ENCODE measurements at places on chromosomes 1 and 21.

DNA sequence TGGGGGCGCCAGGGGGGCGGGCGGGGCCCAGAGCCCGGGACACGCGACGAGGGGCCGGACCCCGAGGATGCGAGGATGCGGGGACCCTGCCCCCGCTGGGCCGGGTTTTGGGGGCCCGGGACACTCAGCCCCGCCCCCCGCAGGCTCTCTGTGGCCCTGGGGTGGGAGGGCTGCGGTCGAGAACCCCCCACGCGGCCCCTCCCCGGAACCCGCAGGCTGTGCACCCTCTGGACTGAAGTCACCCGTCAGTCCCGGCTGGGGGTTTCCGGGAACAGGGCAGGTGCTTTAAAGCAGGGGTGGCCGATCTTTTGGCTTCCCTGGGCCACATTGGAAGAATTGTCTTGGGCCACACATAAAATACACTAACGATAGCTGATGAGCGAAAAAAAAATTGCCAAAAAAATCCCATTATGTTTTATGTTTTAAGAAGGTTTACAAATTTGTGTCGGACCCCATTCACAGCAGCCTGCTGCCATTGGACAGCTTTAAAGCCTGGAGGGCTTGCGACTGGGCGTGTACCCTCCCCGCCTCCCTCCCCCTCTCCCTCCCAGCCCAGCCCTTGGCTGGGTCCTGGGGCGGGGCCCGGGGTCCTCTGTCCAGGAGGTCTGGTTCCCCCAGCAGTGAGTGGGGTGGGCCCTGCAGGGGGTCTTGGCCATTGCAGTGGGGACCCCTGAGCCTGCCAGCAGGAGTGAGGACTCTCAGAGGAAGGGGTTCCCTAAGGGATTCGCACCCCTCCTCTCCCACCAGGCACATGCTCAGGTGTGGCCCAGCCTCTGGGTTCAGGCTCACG lies 21.6 kb upstream of the C1orf159 start:
- no peak for DNase-seq

GRCh38 chr1:111735858-111736544 lies 3.2 kb downstream of the INKA2 start:
- peak; percentile 25 for DNase-seq

DNA sequence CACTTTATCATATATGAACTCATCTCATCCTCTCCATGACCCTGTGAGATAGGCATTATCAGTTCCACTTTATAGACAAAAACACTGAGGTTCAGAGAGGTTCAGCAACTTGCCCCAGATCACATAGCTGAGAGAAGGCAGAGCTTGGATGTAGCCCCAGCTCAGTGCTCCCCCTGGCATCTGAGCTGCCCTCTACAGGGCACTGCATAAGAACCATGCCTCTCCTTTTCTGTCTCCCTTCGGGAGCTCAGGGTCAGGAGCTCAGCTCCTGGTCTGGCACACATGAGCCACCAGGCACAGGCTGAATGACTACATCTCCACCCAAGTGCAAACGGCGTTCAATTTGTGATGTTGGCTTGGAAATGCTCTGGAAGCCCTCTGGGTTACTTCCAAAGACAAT lies 16.9 kb downstream of the RAB7B start:
- DNase-seq: no peak

- DNase-seq: no peak
These were observed 10.1 kb upstream of the SLC25A33 start for GRCh38 chr1:9529190-9529589.

- no peak for DNase-seq
These were observed 10.4 kb downstream of the LGALS8 start for GRCh38 chr1:236534151-236534651.

DNA sequence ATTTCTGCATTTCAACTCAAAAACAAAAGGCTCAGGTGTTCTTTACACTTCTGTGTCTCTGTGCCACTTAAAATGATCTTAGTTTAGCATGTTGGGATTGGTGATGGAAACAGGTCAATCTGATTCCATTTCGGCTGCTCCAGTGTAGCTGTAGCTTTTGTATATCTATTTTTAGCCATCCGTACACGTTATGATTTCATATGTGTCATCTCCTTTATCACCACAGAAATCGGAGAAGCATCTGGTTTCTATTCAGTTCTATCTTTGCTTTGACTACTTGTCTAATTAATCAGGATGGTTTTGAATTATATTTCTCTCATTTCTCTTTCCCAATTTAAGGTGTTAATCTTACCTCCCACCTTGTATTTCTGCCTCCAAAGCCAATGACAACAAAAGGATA lies 41.1 kb downstream of the RGS21 start:
- no peak for DNase-seq

DNA sequence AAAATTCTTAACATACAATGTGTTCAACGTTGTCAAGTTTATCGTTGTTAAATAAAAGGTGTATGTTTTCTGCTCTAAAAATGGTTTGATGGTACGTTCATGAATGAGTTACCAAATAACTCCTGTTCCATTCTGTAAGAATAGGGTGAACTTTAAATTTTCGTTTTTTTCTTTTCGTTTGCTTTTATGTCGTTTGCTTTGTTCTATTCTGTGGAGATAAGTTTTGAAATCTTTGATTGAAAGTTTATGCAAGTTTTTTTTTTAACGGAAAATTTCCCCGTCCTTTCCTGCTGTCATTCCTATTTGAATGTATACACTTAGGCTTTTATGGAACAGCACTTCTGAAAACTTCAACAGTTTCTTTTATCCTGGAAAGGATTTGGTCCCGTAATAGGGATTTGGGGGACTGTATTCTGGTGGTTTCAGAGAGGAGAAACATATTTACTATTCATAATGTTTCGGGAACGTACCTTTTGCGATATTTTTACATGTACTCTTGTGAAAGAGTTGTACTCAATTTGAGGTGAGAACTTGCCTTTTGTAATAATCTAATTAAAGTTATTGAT lies 1.7 kb downstream of the DR1 start:
- DNase-seq: no peak

- DNase-seq: no peak
These were observed 25.8 kb upstream of the C8B start for GRCh38 chr1:56991576-56991975.

- DNase-seq: peak; percentile 62
These were observed 37.3 kb downstream of the PLEKHO1 start for GRCh38 chr1:150186789-150187559.

DNA sequence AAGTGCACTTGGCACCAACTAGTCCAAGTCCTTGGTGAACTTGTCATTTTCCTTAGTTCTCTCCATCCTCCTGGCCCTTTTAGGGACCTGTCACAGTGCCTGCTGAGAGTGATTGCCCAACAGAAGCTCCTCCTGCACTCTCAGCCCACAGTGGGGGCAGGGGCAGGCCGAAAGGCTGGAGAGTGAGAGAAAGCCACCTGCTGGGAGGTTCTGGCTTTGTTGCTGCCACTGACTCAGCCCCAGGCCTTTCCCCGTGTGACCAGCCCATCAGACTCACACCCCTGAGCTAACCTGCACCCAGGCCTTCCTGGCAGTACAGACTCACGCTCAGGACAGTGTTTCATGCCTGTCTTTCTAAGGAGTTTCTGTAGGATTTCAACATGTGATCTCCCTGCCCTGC lies 17.1 kb upstream of the PROK1 start:
- DNase-seq: peak; percentile 84

DNA sequence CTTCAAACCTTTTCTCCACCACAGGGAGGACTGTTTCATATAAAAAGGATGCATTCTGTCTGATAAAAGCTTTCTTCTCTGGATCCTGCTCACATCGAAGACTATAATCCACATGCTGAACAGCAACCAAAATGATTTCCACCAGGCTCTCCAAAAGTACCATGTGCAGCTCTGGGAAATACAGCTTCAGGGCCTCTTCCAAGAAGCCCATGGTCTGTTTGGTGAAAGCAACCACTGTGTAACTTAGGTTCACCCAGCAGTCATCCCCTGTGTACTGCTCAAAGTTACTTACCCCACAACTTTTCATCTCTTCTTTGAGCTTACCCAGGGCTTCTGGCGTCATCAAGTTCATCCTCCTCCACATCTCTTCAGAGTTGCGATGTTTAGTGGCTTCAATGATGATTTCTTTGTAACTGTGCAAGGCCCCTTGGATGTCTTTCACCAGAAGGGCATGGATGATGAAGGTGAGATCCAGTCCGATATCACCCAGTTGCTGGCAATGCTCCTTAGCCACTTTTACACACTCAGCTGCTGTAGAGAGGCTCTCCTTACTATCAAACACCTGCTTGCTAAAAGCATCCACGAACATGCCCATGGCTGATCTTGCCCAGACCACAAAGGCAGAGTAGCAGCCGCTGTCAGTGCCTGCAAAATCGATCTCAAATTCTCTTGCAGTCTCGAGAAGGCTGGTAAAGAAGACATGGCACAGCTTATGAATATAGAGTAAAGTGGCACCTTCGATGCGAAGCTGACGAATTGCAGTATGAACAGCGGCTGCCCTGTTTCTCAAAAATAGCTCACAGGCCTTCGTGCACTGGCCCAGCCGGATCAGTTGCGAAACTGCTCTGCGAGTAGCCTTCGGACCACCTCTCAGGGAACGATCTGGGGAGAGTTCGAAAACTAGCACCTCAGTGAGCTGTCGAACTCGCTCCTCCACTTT lies 1.7 kb downstream of the EXOC8 start:
- DNase-seq: no peak

- DNase-seq: no peak
These were observed 8.4 kb downstream of the GSTM3 start for GRCh38 chr1:109732390-109732881.

- no peak for DNase-seq
These were observed 96.1 kb downstream of the KAZN start for GRCh38 chr1:14694589-14694988.

DNA sequence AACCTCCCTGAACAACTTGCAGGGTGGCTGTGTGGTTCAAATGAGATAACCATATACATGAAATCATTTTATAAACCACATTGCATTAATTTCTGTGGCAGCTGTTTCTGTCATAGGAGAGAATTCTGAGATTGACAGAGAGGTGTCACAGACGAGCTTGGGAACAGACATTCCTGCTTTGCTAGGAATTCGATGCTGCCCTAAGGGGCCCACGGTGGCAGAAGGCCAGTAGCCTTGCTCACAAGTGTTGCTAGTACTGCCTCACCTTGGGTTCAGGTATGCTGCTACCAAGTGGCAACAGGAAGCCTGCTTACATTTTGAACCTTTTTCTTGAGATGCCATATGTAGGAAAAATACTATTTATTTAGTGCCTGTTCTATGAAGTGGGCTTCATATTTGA lies 13.4 kb downstream of the KCNA10 start:
- no peak for DNase-seq

GRCh38 chr1:115113766-115114165 lies 24.5 kb upstream of the TSPAN2 start:
- DNase-seq: no peak

GRCh38 chr1:39919545-39919944 lies 17.8 kb upstream of the MYCL start:
- DNase-seq: peak; percentile 74

DNA sequence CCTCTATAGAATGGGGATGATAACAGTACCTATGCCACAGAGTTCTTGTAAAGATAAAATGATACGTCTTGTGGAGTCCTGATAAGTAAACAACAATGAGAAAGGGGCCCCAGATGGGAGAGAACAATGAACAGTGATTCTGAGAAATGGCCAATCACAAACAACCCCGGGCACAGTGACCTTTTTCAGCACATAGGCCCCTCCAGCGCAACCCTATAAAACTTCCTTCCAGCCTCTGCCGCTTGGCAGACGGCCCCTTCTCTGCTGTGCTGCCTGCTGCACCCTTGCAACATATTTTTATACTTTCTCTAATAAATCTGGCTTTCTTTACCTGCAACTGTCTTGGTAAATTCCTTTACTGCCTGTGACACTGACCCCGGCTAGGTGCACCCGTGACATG lies 8.9 kb downstream of the RCAN1 start:
- DNase-seq: no peak

DNA sequence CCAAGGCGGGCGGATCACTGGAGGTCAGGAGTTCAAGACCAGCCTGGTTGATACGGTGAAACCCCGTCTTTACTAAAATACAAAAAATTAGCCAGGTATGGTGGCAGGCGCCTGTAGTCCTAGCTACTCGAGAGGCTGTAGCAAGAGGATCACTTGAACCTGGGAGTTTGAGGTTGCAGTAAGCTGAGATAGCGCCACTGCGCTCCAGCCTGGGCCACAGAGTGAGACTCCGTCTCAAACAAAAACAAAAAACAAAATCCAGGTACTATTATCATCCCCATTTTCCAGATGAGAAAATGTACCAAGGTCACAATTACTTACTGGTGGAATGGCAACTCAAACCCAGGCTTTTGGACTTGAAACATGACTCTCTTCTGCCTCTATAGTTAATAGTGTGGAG lies 4.5 kb downstream of the TOMM20 start:
- DNase-seq: no peak

DNA sequence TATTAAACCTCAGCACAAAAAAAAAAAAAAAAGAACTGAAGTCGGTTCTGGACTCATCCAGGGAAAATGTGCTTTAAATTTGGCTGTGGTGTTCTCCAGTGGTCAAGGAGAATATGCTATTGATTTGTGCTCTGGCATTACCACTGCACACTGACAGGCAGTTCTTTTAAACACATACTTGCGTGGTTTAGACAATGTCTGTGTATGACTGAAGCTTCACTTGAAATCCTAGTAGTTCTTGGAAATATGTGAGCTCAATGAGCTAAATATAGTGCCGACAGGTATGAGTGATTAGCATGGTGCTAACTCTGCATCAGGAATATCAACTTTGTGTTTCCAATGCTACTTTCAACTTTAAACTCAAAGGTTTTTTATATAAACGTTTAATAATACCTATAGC lies 415.6 kb downstream of the SMYD3 start:
- no peak for DNase-seq

- no peak for DNase-seq
These were observed 9.8 kb downstream of the MUL1 start for GRCh38 chr1:20498116-20498515.

DNA sequence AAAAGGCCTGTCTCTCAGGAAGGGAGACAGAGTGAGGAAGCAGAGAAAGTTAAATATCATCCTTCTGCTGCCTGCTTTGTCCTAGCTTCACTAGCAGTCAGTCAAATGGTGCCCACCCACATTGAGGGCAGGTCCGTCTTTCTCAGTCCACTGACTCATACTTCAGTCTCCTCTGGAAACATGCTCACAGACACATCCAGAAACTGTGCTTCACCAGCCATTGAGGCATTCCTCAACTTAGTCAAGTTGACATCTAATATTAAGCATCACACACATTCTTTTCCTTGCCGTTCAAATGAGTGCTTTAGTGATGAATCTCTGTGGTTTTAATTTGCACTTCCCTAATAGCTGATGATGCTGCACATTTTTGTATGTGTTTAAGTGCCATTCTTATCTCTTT lies 777.8 kb upstream of the PRMT6 start:
- DNase-seq: no peak

DNA sequence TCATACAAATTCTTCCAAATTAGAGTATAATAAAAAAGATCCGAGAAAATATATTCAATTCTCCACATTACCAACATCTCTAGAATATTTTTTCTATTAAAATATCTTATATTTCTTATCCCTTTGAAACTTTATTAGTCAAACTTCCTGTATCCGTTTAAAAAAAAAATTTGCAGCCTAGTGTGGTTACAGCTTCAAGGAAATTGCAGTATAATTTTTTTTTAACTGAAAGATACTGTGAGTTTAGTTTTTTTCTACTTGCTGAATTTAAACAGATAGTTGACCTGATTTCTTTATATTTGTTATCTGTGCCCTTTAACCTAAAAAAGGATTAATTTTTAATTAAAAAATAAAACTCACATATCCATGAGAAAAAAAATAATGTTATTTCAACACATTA lies 1.5 kb downstream of the RGS18 start:
- no peak for DNase-seq

Data from iPS-NIHi11 (cell line).